HS-27A (cell line): ENCODE measurements at places on chromosomes 16 and 17.

- no peak for DNase-seq
These were observed 21.3 kb upstream of the UBE2I start for GRCh38 chr16:1287982-1288670.

GRCh38 chr17:56863974-56864373 lies 30.0 kb downstream of the DGKE start:
- DNase-seq: no peak

GRCh38 chr17:47720754-47721533 lies 12.1 kb upstream of the TBX21 start:
- DNase-seq: no peak

DNA sequence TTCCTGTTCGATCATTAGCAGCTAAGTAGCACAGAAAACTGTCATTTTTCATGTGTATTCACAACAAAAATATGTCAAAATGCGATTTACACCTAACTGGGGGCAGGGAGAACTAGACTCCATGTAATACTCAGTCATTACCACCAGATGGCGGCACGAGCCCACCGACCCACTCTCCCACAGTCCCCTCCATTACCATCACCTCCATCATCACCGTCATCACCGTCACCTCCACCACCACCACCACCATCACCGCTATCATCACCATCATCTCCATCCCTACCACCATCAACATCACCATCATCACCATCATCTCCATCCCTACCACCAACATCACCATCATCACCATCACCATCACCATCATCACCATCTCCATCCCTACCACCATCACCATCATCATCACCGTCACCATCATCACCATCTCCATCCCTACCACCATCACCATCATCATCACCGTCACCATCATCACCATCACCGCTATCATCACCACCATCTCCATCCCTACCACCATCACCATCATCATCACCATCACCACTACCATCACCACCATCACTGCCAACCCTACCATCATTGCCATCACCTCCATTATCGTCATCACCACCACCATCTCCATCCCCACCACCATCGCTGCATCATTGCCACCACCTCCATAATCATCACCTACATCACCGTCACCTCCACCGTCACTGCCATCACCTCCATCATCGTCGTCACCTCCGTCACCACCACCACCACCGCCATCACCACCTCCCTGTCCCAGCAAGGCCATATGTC lies 14.4 kb downstream of the NDUFAF8 start:
- no peak for DNase-seq

GRCh38 chr17:58324409-58325288 lies 3.9 kb downstream of the TSPOAP1 start:
- no peak for DNase-seq

DNA sequence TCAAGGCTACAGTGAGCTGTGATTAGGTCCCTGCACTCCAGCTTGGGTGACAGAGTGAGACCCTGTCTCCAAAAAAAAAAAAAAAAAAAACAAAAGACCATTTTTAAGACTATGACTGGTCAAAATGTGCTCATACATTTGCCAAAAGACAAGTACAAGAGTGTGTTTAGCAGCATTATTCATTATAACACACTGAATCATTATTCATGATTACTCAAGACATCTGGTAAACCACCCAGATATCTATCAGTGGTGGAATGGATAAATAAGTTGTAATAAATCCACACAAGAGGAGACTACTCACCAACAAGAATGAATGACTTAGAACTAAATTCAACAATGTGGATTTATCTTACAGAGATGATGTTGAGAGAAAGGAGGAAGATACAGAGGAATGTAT lies 716.3 kb downstream of the MAF start:
- DNase-seq: no peak

DNA sequence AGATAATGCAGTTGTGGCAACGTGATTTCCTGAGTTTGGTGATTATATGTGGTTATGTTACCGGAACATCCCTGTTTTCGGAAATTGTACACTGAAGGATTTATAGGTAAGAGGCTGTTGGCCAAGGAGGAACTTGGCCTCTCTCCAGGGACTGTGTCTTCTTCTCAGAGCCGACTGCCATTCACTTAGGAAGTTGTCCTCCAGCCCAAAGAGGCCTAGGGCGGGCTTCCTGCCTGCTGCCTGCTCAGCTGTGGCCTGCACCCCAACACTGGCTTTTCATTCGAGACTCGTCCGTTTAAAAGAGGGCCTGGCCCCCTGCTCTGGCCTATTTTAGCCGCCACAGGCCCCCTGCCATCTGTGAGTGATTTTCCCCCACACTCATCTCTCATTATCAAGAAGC lies 64.3 kb downstream of the ZDHHC7 start:
- no peak for DNase-seq

DNA sequence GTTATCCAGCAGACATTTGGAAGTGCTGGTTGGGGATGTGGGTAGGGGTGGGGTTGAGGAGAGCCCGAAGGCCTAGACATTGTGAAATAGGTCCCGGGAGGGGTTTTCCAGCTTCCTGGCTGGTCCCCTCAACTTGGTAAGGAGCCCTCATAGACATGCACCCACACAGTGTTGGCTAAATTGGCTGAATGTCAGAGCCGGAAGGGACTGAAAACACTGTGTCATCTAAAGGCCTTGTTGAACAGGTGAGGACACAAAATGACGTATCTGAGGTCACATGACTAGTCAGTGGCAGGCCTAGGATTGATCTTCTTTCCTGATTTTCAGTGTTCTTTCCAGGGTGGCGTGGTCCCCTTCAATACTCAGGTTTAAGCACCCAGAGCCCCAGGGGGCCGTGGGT lies 27.6 kb downstream of the ITGB3 start:
- DNase-seq: no peak

DNA sequence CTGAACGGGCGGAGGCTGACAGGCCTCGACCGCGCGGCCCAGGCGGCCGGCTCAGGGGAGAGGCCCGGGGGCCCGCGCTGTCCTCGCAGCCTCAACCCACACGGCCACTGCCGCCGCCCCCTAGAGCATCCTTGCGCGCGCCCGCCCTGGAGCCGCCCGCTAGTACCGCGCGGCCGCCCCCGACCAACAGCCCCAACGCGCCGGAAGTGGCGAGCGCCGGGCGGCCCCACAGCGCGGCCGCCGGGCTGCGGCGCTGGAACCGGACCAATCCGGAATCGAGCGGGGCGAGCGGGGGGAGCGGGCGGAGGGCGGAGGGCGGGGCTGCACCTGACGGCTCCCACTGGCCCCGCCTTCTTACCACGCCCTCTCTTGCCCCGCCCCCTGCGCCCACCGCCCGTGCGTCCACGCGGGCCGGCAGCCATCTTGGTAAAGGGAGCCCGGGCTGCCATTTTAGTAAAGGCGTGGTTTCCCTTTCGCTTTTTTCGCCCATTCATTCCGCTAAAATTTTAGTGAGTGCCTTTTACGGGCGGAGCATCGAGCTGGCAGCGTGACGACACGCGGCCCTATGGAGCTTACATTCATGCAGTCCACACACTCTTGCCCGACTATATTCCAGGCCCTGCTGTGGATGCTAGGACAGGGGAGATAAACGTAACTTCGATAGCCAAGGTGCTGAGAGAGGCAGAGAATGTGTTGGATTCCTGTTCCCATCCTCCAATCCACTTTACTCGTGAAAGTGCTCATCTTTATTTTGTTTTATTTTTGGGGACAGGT lies at the start of gene XPO6:
TSS of gene XPO6 (minus strand) at position 208 of the 774 bp plus-strand sequence. CDS start 597 bp downstream, outside the sequence.
- no peak for DNase-seq
